Transverse colon (tissue), 4 donors: ENCODE measurements at places on chromosomes 3 and 15. TPM values are rescaled to one million over a fixed set of nuclear protein-coding genes. Genes with fewer than 3 reads are reported as not detected.
A peak's percentile ranks its signal among the peaks of the same experiment; 100 is the strongest.

IQCF5 gene
- not detected for total RNA-seq

NKTR gene
- 143 TPM for total RNA-seq

GOLGA8M gene
- not detected for total RNA-seq

PDIA3 gene
- total RNA-seq: 29.5 TPM

DNA sequence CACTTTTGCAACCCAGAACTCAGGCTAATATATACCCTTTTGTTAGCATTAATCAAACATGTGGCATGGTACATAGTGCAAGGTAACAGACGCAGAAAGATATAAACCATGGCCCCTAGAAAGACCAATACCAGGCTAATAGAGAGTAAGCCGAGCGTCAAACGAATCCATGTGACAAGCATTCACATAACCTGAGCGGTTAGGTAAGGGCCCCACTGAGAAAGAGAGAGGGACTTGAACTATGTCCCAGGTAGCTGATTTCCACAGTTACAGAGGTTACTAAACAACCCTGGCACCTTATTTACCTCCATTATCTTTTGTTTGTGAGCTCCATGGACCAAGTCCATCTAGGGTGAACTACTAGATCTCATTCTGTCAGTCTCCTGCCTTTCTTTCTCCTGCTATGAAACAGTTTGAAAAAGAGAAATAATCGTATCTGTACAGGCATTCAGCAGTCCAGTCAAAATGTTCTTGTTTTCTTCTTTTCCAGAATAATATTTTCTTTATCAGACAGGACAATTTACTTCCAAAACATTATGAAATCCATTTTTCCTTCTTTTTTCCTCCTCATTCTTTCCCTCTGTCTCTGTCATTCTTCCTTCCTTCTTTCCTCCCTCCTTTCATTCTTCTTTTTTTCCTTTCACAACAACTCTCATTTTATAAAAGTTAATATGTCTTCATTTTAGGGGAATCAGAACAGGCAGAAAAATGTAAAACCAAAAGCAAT is 30.5 kb upstream of the TNFSF10 start:
- DNase-seq: no peak

DNA sequence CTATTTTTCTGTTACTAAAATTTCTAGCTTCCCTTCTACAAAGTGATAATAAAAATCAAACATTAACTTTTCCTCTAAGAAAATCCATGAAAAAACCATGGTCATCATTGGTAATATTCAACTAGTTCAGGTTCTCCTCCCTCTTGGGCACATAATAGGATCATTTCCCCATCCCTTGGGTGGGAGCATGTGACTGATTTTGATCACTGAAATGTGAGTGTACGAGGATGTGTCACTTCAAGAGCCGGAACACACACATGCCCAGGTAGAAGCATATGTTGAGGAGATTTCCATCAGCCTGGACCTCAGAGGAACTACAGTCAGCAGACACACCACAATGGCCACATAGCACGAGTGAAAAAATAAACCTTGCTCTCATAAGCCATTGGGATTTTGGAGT is 36.1 kb downstream of the AP3S2 start:
- peak; percentile 72 for DNase-seq

DNA sequence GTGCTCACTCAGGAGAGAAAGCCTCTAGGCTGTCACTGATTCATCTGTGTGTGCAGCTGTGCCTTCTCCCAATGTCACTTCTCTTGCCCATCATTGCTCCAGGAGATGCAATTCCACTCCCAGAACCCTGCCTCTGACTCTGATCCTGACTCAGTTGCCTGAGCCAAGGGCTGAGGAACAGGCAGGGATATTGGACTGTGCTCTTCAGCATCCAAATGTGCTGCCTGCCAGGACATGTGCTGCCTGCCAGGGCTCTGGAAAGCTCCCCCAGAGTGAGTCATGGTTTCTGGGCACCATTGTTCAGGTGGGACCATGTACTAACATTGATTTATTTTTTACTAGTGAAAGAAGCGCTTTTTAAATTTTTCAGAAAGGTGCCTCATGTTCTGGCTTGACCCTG is 71.0 kb downstream of the TRIM42 start:
- no peak for DNase-seq

DNA sequence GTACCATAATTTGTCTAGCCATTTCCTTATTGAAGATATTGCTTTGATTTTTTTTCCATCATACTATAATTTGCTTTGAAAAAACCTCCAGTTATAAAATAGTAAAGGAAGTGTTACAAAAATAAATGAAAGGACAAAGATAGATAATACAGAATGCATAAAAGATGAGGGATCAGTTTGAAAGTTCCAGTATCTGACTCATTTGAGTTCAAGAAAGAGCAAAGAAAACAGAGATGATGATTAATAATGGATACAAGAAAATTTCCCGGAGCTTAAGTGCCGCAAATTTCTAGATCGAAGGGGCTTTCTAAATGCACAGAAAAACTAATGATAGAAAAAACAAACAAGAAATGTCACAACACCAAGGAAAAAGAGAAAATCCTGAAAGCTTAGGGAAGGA is 4.3 kb downstream of the WDR48 start:
- DNase-seq: no peak

DNA sequence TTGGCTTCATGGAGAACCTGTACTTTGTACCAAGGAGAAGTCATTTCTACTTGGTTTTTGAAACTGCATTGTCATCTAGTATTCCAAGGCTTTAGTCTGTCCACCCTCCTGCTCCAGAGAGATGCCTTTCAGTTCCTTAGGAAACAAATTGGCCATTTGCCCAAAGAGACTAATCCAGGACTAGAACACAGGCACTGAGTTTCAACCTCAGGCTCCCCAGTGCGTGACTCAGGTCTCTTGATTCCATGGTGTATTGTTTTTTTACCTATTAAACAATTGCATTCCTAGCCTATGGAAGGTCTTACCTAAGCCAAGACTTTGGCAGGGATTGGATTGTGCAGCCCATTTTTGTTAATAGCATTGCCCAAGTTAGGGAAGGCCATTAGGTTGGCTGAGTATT is 214.8 kb upstream of the CTDSPL start:
- DNase-seq: no peak

DNA sequence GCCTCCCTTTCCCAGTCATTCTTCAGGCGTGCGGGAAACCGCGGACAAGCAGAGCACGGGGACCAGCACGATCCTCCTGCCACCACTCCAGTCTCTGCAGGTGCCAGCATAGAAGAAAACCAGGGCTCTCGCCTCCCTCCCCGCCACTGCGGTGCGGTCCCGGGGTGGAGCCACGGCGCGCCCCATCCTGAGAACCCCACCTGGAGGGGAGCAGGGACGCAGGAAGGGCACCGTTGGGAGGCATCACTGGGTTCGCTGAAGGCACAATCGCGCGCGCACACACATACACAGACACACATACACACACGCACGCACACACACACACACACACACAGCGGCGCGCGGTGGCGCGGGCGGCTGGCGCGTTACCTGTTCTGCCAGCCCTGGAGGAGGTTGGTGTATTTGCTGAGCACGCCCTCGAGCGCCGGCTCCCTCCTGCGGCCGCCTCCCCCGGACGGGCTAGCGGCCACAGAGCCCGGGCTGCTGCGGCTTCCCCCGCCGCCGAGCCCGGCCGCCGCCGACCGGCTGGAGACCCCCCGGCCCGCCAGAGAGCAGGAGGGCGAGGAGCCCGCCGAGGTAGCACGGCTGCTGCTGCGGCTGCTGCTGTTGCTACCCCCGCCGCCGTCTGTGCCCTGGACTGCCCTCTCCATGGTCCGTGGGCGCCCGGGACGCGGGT is 394 bp downstream of the OSBPL10 start:
- peak; percentile 81 for DNase-seq

- DNase-seq: peak; percentile 66
Observed at GRCh38 chr3:53109891-53110771, 20.1 kb downstream of the RFT1 start.

GRCh38 chr15:73836845-73837244 is 36.5 kb upstream of the TBC1D21 start:
- DNase-seq: no peak

DNA sequence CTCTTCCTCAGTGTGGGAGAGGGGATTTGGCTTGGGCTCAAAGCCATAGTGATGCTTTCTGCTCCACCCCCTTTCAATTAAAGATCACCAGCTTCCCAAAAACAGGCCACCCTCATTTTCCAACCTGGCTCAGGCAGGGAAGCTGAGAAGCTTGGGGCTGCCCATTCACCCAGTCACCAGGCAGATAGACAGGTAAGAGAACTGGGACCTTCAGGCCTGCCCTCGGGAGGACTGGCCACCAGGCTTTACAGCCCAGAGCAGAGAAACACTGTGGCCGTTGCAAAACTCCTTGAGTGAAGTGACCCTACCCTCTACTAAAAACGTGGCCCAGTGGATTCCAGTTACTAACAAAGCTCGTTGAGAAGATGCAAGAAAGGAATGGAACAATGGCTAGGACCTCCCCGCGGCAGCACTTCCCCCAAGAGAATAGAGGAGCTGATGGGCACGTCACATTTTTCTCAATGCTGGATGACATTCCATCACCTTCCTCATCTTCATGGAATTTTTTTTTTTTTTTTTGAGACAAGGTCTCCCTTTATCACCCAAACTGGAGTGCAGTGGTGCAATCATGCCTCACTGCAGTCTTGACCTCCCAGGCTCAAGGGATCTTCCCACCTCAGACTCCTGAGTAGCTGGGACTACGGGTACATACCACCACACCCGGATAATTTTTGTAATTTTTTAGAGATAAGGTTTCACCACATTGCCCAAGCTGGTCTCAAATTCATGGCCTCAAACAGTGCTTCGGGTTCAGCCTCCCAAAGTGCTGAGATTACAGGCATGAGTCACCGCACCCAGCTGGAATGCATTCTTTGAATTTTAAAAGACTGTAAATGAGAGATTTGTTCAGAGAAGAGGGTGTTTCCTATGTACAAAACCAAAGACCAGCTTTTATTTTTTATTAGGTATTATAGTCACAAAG is 37.9 kb downstream of the LIPC start:
- peak; percentile 19 for DNase-seq

DNA sequence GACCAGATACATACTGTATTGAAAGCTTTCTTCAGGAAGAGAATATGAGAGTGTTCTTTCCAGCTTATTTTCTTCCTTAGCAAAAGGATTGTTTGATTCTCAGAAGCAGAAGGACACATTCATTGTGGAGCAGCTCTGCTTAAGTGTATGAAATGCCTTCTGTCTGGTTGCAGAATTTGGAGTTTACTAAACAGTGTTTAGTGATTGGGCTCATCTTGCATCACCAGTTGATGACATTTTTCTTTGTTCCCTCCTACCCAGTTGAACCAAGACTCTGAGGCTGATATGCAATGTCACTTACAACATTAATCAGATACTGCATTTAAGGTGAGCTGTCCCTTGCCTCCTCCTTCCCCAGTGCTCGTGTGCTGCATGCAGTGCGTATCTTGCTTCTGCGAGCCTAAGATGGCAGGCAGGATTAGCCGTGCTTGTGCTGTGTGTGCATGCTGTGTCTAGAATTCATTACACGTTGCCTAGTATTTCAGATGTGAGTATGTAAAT is 18.4 kb downstream of the ZBTB38 start:
- DNase-seq: no peak

DNA sequence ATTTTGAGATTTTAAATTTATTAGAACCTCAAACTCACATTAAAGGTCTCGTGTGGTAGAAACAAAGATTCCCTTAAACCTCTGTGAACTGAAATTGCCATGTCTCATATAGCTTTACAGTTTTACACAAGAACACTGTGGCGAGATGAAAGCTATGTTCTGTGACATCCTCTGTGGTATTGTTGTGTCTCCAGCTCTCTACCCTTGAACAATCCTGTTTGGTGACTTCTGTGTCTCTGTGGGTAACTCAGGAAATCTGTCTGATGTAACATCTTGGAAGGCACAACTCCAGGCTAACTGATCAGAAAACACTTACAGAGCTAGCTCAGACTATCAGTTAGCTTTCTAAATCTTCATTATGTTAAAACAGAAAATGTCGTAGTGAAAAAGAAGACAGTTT is 318.8 kb upstream of the GBE1 start:
- no peak for DNase-seq

GRCh38 chr3:46406788-46407611 is at the start of the genes CCR5AS and CCRL2:
TSS of gene CCR5AS (minus strand) at chr3:46407066.
TSS of gene CCRL2 (plus strand) at chr3:46407259. CDS start at chr3:46408080, 821 bp downstream.
- DNase-seq: peak; percentile 89

DNA sequence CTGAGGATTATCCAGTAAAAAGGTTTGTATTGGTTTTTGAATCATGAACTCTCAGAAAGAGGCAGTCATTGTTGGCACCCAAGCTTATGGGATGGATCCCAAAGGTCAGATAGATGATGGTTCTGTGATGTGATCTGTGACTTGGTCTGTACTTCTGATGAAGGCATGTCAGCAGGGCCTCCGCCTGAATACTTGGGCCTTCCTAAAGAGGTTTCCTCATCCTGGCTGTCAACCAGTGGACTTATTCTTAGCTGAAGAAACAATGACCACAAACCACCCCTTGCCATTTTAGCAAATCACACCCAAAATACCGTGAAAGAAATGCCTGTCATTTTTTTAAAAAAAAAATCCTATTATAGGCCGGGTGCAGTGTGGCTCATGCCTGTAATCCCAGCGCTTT is 48.2 kb upstream of the SLC9A9 start:
- DNase-seq: no peak

DNA sequence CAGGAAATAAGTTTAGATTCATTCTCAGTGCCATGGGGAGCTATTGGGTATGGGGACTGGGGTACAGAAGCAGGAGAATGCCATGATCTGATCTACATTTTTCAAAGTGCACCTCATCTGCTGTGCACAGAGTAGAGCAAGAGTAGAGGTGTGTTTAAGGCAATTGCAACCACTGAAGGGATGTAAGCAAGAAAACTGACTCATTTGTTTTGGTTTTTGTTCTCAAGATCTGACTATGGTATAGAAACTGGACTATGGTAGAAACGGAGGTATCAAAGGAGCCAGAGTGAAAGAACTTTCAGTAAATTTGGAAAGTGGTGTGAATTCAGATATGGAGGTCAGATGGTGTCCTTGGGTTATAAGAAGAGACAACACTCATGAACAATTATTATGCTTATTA is 86.2 kb upstream of the CMSS1 start:
- DNase-seq: no peak

DNA sequence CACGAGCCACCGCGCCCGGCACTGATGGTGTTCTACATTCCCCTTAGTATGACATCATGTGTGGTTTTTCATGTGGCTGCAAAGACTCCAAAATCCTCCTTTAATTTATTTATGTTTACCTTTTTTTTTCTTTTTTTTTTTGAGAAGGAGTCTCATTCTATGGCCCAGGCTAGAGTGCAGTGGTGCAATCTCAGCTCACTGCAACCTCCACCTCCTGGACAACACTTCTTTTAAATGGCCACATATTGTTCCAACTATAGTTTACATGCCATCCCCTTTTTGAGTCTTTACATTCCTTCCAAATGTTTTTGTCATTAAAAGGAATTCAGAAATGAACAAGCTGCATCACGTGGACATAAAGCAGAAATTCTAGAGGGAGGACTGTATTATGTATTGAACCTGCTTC is 10.3 kb upstream of the CDV3 start:
- DNase-seq: no peak
